ENCODE measurements at places on chromosomes 4 and X.

DNA sequence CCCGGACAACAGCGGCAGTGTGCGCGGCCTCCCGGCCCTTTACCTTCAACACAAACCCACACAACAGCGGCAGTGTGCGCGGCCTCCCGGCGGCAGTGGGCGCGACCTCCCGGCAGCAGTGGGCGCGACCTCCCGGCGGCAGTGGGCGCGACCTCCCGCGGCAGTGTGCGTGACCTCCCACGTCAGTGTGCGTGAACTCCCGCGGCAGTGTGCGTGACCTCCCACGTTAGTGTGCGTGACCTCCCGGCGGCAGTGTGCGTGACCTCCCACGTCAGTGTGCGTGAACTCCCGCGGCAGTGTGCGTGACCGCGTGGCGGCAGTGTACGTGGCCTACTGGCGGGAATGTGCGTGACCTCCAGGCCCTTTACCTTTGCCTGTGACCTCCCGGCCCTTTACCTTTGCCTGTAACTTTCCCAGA is 576.6 kb upstream of the FRG1 start:
- DNase-seq, result no peak

GRCh38 chr4:8207314-8207713 is 8.2 kb downstream of the SH3TC1 start:
- no peak for DNase-seq

DNA sequence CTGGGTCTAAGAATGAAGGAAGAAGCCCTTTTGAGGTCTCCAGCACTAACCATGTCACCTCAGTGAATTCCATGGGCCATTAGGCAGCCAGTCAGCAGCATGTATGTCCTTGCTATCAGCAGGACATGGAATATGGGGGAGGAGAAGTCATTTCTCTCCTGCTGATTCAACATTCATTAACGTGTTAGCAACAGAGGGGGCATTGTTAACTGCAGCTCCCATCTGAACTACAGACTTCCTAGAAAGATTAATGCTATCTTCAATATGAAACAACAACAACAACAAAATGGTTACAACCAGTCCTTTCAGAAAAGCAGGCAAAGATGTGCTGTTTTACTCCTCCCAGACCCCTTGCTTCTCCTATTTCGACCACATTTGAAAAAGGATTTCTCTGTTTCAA is 120.4 kb upstream of the SLC34A2 start:
- no peak for DNase-seq

GRCh38 chr4:42654631-42655268 is 2.2 kb downstream of the ATP8A1 start:
- DNase-seq, result peak; percentile 70

GRCh38 chrX:19747652-19748610 is 139.5 kb downstream of the SH3KBP1 start:
- DNase-seq, result no peak

GRCh38 chr4:165502916-165503907 is 124.4 kb downstream of the CPE start:
- no peak for DNase-seq

DNA sequence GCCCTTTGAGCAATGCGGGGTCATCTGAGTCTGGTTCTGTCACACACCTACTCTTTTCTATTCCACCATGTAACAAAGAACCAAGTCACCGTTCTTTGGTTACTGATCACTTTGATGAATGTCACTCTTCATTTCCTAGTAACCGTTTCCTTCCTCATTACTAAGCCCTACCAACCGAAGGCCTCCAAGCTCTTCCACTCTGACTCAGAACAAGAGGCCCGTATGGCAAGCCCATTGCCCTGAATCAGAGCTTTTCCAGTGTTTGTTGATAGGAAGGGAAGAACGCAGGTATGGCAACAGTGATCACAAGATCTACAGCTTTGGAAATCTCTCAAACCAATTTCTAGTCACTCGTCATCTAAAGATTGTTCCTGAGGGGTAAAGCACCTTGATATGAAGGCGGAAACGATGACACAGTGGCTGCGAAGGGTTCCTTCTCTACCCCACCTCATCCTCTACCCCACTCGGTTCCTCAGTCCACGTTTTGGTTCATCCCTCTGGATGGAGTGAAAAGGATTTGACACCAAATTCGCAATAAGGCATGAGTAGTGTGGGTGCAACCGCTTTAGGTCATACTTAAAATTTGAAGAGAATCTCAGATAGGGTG is 28.0 kb upstream of the CD40LG start:
- no peak for DNase-seq

DNA sequence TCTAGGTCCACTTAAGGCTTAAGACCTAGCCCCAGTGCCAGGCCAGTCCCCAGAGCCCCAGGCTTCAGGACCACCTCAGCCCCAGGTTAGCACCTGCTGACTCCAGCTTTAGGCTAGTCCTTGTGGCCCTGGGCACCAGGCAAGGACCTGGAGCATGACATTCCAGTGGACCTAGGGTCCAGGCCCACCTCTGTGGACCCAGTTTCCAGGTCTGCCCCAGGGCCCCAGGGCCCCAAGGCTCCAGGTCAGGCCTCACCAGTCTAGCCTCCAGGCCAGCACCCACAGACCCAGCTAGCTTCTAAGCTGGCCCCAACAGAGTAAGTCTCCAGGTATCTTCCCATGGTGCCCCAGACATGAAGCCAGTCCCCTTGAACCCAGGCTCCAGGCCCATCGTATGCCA is 97.5 kb downstream of the QRFPR start:
- no peak for DNase-seq

GRCh38 chr4:185993328-185993973 is 75.5 kb upstream of the TLR3 start:
- no peak for DNase-seq

GRCh38 chr4:139484783-139485311 is 30.9 kb downstream of the RAB33B start:
- no peak for DNase-seq

DNA sequence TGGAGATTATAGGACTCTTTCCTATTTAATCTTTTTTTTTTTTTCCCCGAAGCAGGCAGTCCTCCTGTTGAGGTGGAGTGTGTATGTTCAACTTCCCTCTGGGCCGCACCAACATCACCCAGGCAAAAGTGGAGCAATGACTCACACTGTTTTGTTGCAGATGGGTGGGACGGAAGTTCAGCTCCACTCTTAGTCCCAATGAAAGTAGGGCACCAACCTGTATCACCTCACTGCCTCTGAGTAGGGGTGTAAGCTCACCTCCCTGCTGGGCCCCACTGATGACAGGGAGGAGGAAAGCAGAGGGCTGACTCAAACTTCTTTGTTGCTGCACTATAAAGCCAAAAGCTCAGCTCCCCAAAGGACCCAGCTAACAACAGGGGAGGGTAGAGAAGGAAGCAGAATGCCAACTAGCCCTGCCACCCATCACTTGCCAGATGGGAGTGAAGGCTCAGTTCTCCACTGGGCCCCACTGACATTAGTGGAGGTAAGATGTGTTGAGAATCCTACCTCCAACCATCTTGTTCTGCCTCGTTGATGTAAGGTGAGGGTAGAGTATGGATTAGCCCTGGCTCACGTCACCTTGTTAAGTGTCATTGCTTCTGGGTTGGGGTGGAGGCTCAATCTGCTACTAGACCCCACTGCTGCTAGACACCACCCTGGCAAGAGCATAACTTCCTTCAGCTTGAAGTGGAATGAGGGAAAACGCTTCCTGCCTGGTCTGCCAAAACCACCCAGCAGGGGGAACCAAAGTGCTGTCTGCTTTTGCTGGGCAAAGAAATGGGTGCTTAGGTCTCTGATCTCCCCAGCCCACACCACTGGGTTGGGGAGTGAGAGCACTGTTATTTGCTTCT is 14.1 kb downstream of the RPS6KA3 start:
- DNase-seq, result no peak

GRCh38 chrX:50988649-50989048 is 78.1 kb downstream of the BMP15 start:
- DNase-seq, result peak; percentile 4

GRCh38 chr4:101864660-101865059 is 74.1 kb downstream of the BANK1 start:
- DNase-seq, result no peak

DNA sequence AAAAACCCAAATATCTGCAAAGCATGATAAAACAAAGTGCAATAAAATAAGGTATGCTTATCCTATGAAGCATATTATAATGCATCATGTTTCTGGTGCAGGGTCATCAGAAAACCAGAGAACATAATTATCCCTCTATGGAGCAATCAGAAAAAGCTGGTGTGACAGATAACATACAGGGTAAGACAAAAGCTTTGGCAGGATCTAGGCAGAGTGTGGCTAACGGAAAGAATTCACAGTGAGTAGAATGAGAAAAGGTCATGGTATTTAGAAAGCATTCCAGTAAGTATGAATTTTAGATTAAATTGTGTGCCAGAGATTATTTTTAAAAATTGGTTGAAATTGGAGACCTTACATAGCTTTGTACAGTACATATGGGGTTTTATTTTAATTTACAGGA is 29.0 kb upstream of the UGT2B4 start:
- DNase-seq, result no peak

GRCh38 chr4:2415881-2416563 is 2.4 kb downstream of the ZFYVE28 start:
- no peak for DNase-seq

- no peak for DNase-seq
Measured at GRCh38 chr4:39978378-39978775, 666 bp upstream of the PDS5A start.

GRCh38 chrX:39678914-39679313 is 418.8 kb downstream of the BCOR start:
- no peak for DNase-seq

- DNase-seq, result peak; percentile 11
Measured at GRCh38 chr4:52588097-52588496, 71.0 kb downstream of the USP46 start.

DNA sequence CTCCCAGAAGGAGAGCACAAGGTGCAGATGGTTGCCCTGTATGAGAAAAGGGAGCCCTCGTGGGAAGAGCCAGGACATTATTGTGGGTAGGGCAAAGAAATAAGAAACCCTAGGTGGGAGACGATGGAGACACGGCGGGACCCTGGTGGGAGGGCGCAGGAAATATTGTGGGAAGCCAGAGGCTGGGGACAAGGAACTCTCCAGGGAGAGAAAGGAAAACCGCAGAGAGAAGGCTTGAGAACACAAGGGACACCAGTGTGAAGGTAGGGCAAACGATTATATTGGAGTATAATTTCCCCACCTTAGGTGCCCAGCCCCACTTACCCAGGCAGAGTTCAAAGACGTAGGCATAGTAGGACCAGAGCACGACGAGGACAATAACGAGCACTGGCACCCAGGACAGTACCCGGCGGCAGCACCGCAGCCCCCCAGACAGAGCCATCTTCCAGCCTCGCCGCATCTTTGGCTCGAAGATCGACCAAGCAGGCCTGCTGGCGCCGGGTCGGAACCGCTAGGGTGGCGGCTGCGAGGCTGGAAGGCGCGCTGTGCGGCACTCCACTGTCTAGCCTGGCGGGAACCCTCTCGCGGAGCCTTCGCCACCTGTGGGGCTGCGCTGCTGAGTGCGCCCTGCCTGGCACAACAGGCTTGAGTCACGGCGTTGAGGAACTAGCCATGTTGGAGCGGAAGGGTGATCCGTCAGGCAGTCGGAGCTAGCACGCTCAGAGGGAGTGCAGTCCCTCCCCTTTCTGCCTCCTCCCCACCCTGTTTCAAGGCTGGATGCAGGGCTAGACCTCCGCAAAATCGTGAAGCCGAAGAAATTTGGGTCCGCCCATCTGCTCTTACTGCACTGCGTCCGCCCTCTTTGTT is at the start of gene ZDHHC15:
Gene ZDHHC15, minus strand, starts transcription at position 473 of the 867 bp plus-strand sequence. Its CDS starts 13 bp downstream, at position 460.
- peak; percentile 1 for DNase-seq

- no peak for DNase-seq
Measured at GRCh38 chr4:18209448-18209847, 187.9 kb upstream of the LCORL start.

DNA sequence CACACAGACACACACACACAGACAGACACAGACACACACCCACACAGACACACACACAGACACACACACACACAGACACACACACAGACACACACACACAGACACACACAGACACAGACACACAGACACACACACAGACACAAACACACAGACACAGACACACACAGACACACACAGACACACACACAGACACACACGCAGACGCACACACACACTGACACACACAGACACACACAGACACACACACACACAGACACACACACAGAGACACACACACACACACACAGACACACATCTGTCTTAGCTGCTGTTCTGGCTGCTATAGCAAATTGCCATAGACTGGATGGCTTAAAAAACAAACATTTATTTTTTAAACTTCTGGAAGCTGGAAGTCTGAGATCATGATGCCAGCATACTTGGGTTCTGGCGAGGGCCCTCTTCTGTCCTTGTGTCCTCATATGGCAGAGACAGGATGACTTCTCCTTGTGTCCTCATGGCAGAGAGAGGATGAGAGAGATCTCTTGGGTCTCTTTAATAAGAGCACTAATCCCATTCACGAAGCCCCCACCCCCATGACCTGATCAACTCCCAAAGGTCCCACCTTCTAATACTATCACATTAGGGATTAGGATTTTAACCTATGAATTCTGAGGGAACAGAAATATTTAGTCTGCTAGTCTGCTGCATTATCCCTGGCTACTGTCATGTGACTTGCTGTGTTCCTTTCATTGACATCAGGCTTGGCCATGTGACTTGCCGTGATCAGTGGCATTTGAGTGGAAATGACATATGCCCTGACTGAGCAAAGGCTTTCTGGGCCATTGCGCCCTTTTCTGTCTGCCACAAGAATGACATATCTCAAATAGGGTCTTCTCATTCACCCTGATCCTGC is 32.7 kb upstream of the RASGEF1B start:
- no peak for DNase-seq

DNA sequence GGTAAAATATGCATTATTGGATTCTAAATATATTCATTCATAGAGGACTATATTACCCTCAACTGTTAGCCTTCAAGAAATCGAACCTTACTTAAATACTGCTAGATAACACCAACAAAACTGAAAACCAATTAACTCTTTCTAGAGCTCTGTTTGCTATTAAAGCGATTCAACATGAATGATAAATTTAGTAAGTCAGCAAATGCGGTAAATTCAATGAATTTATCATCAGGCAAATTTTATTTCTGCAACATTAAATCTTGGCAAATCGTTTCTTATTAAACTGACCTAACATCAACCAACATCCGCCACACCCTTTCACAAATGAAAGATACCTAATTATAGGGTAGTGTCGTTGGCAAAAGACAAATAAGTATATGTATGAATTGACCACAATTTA is 26.4 kb upstream of the HELT start:
- no peak for DNase-seq

DNA sequence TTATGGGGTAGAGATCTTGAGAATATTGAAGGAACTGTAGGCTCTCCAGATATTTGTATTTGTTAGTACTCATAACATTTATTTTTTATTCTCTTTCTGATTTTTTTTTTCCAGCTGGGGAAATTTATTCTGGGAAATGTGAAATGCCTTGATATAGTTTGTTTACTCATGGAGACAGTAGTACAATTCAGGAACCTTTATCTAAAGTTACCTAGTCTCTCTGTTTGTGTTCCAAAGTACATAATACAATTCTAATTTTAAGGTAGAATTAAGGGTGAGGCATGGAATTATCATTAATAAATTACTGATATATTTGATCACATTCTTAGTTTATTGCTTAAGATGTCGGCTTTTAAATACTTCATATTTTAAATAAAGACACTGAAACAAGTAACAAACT is 114.0 kb downstream of the RS1 start:
- DNase-seq, result no peak

- peak; percentile 18 for DNase-seq
Measured at GRCh38 chr4:26719954-26720552, 136.2 kb downstream of the TBC1D19 start.

- DNase-seq, result peak; percentile 17
Measured at GRCh38 chr4:44927399-44928380, 201.3 kb upstream of the GNPDA2 start.
